AG08395 (cell line): ENCODE measurements at places on chromosomes 12 and 14.

- no peak for DNase-seq
These were observed 57.1 kb downstream of the KDM2B start for GRCh38 chr12:121523741-121524140.

DNA sequence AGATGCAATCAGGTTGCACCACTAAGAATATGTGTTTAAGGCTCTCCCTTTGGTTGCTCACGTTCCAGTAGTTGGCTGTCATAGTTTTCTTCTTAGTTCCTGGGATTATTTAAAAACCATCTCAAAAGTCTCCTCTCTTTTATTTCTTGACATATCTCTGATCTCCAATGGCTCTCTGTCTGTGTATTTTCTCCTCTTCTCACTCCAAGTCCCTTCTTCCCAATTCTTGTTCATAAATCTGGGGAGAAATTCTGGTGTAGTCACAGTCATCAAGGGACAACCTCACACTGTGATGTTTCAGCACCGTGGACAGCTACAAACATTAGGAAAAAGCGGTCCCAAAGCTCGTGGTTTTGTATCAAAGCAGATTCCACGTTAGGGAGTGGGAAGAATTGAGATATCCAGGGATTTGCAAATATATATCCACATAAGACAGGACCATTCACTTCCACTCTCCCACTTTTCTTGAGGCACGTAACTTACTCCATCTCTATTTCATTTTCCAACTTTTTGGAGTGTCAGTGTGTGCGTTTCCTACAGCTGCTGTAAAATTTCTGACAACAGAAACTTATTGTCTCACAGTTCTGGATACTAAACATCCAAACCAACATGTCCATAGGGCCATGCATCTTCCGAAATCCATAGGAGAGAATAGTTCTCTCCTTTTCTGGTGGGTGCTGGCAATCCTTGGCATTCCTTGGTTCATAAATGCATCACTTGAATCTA lies 80.6 kb upstream of the TMEM233 start:
- no peak for DNase-seq

- no peak for DNase-seq
These were observed 20.5 kb downstream of the ZBTB42 start for GRCh38 chr14:104821229-104821945.

GRCh38 chr12:32874078-32874477 lies 22.5 kb downstream of the PKP2 start:
- DNase-seq, result no peak

- DNase-seq, result peak; percentile 56
These were observed 142.3 kb upstream of the ARHGAP5 start for GRCh38 chr14:31934767-31935266.

DNA sequence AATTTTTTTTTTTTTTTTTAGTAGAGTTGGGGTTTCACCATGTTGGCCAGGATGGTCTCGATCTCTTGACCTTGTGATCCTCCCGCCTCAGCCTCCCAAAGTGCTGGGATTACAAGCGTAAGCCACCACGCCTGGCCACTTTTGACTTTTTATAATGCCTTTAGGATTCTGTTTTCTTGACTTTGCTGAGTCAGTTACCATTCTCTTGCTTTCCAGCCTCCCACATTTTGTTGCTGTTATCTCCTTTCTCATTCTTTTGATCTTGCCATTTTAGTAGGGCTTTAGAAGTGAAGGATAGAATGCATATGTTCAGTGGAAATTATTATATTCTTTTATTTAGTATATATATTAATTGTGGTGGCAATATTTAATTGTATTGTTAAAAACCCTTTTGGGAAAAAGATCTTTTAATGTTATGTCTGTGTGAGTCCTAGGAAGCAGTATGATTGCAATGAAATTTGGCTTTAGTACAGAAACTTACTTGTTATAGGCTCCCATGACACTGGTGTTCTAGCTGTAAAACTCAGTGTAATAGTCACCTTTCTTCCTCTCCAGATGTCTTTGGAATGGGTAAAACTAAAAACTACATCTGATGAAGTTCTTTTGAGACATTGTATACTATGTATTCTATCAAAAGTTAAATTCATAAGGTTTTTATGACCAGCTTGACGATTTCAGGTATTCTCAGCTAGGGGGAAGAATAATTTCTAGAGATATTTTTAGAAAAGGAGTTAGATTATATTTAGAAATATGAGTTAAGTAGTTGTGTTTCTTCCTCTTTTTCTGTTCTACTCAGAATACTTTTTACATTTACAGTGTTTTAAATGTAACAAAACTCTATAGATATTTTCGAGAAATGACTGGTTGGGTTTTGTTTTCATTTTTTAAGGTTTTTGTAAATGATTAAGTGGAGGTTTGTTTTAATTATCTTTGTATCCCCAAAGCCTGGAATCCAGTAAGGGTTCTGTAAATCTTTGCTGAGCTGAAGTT lies 74.7 kb downstream of the APAF1 start:
- no peak for DNase-seq

DNA sequence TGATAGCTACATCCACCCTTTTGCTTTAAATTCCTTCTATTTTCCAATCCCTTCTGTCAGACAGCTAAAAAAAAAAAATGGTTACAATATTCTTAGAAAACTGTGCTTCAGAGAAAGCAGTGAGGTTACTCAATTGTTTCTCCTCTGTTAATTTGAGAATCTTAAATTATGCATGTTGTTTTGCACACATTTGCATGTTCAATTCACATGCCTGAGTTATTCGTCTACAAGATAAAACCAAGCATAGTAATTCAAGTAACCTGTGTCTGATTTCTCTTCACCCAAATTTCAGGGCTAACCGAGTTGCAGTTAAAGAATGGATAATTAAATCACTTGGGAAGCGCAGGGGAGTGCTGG lies 81.0 kb upstream of the MED13L start:
- DNase-seq, result no peak
